ENCODE measurements at places on chromosomes 16 and 17. TPM values are rescaled to one million over a fixed set of nuclear protein-coding genes. Genes with fewer than 3 reads are reported as not detected.

GRCh38 chr16:1295465-1295864 is 14.0 kb upstream of the UBE2I start:
- no peak for DNase-seq

- DNase-seq: no peak
Observed at GRCh38 chr17:15882058-15882720, 62.7 kb upstream of the ADORA2B start.

- no peak for DNase-seq
Observed at GRCh38 chr17:69179227-69179952, 37.7 kb upstream of the ABCA6 start.

GRCh38 chr17:20925954-20926353 is 116.9 kb downstream of the USP22 start:
- DNase-seq: no peak

Gene LRRC37A
- 3.6 TPM for total RNA-seq

- no peak for DNase-seq
Observed at GRCh38 chr16:84888450-84888849, 68.7 kb downstream of the CRISPLD2 start.

DNA sequence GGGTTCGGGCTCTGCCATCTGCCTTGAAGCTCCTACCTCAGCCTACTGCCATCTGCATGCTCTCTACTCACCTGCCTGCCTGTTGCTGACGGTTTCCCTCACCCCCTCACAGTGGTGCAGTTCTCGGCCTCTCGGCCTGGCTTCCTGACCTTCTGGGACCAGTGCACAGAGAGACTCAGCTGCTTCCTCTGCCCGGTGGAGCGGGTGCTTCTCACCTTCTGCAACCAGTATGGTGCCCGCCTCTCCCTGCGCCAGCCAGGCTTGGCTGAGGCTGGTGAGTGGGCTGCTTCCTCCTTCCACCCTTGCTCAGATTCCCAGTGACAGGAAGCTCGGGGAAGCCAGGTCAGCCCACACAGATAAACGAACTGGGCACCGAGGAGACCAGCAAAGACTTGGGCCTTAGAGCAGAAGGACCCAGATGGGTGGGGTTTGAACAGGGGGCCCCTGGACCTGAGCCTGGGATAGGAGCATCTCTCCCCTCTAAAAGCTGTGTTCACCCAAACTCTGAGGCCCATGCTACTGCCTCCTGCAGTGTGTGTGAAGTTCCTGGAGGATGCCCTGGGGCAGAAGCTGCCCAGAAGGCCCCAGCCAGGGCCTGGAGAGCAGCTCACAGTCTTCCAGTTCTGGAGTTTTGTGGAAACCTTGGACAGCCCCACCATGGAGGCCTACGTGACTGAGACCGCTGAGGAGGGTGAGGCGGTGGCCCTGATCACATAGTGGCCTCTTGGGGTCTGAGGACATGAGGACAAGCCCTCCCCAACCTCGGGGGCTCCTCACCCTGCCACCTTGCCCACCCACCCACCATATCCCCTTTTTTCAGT is 16.4 kb downstream of the RIPOR1 start:
- no peak for DNase-seq

DNA sequence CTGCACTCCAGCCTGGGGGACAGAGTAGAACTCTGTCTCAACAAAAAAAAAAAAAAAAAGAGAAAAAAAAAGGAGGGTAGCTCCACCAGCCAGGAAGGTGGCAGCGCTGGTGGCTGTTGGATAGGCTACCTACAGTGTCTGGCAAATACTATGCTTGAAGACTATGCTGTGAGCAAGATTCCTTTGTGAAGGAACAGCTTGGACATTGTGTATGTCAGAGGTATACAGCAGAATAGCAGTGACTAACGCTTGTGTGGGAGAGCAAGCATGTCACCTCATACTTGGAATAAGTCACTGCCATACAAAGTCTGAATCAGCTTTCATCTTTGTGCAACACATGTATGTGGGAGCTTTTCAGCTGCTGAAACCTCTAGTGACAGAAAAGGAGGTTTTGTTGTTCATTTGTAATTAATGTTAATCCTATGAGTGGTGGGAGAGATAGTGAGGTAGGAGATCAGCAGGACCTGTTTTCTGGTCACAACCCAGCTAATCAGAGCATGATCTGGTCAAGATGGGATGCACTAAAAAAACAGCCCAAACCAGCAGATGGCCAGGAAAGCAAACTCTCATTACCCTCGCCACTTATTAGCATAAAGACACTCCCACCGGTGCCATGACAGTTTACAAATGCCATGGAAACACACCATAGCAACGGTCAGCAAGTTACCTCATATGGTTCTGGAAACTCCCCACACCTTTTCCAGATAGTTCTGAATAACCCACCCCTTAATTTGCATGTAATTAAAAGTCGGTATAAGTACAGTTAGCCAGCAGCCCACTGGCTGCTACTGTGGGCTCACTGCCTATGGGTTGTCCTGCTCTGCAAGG is 6.8 kb upstream of the ITGAD start:
- DNase-seq: no peak

DNA sequence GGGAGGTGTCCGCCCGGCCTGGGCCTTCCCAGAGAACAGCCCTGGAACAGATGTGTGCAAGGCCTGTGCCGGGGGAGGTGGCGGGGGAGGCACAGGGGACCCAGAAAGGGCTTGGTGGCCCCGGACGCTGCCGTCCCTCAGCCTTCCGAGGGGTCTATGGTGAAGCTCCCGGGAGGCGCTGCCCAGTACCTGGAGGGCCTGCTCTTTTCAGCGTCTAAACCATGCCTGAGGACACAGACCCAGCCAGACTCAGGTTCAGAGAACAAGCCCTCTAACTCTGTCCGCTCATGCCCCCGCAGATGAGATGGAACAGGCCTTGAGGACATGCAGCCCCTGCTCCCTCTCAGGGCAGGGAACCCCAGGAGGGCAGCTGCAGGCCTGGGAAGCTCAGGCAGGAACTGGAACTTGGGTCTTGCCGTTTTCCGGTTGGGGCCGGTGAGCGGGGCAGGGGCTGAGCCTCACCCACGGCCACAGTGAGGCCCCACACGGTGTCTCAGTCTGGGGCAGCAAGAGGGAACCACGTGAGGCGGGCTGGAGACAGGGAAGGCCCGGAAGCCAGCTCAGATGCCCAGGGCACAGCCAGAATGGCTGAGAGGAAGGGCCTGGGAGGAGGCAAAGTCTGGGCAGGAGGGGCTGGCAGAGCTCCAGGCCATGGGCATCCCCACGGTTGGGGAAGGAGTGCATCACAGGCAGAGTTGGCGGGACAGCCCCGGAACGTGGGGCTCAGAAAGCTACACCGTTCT is 12.5 kb downstream of the SLC16A3 start:
- DNase-seq: peak; percentile 39

- DNase-seq: no peak
Observed at GRCh38 chr17:32896647-32897258, 19.8 kb upstream of the MYO1D start.

Gene PSMD11
- 162 TPM for total RNA-seq

DNA sequence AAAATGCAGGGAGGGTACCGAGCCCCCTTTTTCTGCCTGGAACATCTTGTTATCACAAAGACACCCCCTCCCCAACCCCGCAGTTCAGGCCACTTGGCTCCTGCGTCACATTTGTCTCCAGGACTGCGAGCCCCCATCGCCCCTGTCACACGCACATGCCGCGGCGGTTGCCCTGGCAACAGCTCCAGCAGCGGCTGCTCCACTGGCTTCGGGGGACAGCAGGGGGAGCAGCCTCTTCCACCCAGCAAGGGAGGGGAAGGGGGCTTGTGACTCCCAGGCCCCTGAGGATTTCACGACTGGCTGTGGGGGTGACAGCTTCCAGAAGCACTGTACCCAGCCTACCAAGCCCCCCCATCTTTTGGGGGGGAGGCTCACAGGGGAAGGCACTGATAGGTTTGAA is 2.6 kb downstream of the BAIAP3 start:
- DNase-seq: no peak

DNA sequence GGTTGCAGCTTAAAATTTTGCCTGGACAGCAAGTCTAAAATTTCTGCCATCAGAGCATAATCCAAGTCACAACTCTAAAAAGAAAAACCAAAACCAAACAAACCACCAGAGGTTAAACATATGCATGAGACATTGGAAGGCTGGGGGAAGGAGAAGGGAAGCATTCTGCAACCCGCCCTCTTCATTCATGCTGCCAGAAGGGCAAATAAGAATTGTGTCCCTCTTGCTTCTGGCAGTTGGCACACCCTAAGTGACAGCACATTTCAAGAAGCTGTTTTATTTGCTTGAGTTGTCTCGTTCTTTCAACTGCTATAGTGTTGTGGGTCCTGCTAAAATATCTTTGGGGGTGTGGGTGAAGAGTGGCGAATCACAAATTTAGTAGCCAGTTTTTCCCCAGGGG is 99.6 kb downstream of the SKAP1 start:
- DNase-seq: no peak

GRCh38 chr17:45235416-45236281 is 14.0 kb downstream of the FMNL1 start:
- DNase-seq: peak; percentile 78

DNA sequence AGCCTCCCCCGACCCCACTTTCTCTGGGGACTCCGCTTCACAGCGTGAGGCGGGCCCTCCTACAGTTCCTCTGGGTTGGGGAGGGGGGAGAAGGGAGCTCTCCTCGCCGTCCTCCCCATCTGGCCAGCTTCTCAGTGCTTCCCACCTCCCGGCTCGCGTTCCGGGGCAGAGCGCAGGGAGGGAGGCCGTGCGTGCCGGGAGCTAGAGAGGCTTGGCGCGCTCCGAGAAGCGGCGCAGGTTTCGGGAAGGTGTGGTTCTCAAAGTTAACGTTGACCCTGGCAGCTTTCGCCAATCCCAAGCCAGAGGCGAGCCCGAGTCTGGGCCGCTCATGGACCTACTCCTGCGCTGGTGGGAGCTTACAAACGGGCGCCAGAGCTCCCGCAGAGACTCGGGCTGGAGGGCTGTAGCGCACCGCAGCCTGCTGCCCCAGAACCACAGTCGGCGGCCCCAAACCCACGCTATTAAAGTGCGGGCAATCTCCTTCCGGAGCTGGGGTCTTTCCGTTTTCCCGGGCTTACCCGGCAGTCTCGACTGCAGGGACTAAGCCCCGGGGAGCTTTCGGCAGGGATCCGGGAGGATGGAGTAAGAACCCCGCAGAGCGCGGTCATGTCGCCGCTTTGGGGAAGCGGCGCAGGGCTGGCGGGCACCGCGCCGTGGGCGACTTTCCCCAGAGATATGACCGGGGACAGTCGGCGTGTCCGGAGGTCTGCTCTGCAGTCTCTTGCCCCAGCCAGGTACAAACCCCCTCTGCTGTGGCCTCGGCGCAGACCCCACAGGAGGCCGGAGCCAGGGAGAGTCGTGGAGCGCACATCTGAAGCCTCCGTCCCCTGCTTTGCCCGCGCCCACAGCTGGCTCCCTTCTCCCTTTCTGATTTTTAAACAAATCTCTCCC is 787 bp downstream of the CDH11 start:
- no peak for DNase-seq

DNA sequence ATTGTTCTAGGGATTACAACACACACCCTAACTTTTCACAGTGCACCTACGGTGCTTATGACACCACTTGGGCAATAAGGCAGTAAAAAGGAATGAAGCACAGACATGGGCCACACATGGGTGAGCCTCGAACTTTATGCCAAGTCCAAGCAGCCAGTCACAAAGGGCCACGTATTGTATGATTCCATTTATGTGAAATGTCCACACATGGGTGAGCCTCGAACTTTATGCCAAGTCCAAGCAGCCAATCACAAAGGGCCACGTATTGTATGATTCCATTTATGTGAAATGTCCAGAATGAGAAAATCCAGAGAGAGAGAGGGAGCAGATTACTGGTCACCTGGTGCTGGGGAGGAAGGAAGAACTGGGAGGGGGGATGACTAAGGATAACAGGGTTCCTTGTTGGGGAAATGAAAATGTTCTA is 22.2 kb downstream of the RMI2 start:
- no peak for DNase-seq

DNA sequence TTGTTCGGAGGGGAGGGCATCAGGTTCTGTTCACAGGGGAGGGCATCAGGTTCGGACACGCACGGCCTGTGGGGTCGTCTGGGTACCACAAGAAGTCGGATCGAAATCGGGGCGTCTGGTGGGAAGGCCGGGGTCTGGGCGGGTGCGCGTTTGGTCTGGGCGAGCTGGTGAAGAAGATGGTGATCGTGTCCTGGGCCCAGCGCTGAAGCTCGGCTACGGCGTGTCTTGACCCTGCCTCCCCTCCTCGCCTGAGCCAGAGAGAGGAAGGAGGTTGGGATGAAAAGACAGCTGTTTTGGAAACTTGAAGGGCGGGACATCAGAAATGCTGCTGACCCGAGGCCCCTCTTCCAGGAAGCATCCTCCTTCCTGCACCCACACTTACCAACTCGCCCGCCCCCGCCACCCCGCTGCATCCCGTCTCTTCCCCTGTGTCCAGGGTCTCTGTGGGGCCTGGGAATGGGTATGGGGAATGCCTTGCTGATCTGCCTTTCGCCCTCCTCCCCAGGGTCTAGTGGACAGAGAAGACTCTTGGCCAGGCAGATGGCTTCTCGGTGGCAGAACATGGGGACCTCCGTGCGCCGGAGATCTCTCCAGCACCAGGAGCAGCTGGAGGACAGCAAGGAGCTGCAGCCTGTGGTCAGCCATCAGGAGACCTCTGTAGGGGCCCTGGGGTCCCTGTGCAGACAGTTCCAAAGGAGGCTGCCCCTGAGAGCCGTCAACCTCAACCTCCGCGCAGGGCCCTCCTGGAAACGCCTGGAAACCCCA is 498 bp downstream of the PIMREG start:
- DNase-seq: no peak

- DNase-seq: no peak
Observed at GRCh38 chr16:53507464-53508179, 4.6 kb upstream of the AKTIP start.

GRCh38 chr17:80195671-80196529 is 24.2 kb downstream of the SGSH start:
- DNase-seq: no peak

- DNase-seq: no peak
Observed at GRCh38 chr16:9499941-9500593, 408.6 kb downstream of the HAPSTR1 start.

Gene ADAMTS18
- not detected for total RNA-seq

- no peak for DNase-seq
Observed at GRCh38 chr17:20223808-20224328, 214.7 kb downstream of the SPECC1 start.

Gene CREBBP
- 39.9 TPM for total RNA-seq

DNA sequence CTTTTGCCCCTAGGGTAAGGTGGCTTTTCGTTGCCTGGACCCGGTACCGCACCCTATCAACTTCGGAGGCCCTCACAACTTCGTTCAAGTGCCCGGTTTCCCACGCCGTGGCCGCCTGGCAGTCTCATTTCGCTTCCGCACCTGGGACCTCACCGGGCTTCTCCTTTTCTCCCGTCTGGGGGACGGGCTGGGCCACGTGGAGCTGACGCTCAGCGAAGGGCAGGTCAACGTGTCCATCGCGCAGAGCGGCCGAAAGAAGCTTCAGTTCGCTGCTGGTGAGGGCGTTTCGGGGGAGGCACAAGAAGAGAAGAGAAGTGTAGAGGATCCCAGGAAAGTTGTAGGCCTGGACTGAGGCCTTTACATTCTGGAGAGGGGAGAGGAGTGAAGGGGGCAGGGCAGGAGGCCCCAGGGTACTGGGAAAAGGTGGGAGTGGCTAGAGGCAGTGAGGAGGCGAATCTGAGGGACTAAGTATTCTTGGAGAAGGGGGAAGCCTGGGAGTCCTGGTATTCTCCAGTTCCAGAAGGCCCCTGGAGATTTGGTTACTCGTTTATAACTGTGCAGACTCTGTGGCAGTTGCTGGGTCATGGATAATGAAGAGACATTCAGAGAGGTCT is 5.5 kb downstream of the CNTNAP1 start:
- no peak for DNase-seq

Gene PRAC1
- not detected for total RNA-seq

Gene TBC1D3E
- not detected for total RNA-seq

GRCh38 chr17:39271546-39271945 is 45.8 kb upstream of the STAC2 start:
- DNase-seq: no peak

Measured in activated naive CD4-positive, alpha-beta T cell treated with anti-CD3 and anti-CD28 coated beads, Interleukin-2, amount 50 U/mL, for 72 hours (primary cell).